ENCODE measurements at places on chromosomes 1 and 21.
A peak's percentile ranks its signal among the peaks of the same experiment; 100 is the strongest.

DNA sequence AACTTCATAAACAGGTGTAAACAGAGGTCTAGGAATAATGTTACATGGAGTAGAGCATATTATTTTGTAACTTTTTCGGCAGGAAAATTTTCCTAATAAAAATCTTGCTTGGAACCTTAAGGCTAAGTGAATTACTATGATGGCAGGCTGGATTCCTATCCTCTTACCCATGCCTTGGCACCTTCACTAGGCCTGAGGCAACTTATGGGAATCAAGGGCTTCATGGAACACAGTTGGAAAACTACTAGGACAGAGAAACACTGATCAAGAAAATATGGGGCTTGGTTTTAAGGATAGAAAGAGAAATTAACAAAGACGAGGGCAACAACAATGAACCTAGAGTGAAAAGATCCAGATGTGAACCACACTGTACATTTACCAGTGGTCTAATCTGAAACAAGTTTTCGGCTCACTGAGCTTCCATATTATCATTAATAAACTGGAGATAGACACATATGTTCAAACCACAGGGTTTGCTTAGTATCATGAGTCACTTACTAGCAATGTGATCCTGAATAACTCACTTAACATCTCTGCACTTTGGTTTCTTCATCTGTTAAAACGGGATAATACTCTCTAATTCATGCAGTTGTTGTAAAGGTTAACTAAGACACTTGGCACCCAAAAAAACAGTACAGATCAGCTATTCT, 68.5 kb downstream of the GPATCH2 start:
- no peak for DNase-seq

DNA sequence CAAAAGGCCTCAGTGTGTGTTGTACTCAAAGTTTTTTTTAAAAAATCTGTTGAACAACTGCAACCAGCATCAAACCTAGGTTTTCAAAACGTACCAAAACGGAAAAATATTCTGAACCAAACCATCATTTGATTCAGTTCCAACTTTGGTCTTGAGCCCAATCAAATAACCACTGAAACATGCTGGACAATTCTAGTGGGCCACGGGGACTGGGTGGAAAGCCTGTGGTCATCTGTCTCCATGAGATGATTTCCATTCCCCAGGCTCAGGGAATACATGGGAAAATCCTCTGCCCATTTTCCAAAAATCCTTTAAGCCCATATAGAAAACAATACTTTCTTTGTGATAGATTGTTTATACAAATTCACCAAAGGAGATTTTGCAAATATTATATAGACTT, 22.5 kb downstream of the ITPKB start:
- no peak for DNase-seq

DNA sequence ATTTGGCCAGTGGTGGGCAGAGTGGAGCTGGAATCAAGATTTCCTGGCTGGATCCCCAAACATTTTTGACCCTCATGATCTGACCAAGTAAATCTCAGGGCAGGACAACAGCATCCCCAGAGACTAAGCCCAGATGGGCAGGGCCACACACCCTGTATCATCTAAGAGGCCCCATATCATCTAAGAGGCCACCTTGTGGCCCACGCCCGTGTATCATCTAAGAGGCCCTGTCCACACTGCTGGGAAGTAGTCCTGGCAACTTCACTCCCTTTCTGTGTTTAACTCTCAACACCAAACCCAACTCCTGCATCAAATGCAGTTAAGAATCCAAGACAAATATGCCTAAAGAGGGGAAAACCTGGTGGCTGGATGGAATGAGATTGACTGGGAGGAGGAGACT, 81.6 kb upstream of the SSX2IP start:
- DNase-seq = no peak

- DNase-seq = no peak
Observed at GRCh38 chr1:920010-920409, 3.7 kb upstream of the SAMD11 start.

GRCh38 chr1:32992489-32993323, 28.1 kb upstream of the RNF19B start:
- DNase-seq = peak; percentile 63

DNA sequence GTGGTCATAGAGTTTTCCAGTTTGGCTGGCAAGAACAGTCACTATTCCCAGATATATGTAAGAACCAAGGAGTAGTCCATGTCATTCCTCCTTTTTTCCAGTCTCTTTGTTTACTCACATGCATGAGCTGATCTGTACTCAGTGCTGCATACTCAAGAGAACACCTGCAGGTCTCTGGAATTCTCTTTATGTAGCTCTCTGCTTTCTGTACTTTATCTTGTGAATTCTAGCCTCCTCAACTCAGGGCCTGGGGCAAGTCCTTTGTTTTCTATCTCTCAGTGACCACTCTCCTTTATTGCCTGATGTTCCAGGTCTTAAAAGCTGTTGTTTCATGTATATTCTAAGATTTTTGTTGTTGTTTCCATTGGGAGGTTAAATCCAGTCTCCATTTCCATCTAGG, 478.9 kb downstream of the DPYD start:
- DNase-seq = no peak

DNA sequence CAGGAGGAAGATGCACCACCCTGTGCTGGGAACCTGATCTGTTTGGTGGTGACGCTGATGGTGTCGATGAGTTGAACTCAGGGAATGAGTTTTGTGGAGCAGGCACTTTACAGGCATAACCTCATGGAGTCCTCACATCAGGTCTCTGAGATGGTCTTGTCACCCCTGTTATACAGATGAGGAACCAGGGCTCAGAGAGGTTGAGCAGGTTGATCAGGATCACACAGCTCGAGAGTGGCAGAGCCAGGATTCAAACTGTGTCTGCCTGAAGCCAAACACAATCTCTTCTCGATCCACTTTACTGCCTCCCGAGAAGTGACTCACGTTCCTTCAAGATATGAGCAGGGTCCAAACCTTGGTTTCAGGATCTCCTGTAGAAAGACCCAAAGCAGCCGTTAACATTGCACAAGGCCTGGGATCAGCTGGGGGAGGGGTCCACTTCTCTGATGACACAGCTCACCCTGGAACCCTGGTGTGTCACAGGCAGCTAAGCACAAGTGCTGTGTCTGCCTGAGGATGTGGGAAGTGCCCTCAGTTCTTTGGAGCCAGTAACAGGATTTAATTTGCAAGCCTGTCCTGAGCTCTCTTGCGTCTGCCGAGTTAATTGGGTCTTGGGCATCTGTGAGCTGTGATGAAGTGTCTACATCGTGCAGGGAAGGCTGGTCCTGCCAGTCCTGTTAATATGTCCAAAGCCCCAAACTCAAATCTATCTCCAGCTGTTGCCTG, 65.4 kb upstream of the STUM start:
- no peak for DNase-seq

- no peak for DNase-seq
Observed at GRCh38 chr1:111879081-111879480, 110.4 kb downstream of the KCND3 start.

- no peak for DNase-seq
Observed at GRCh38 chr1:210344706-210345105, 16.0 kb downstream of the HHAT start.

DNA sequence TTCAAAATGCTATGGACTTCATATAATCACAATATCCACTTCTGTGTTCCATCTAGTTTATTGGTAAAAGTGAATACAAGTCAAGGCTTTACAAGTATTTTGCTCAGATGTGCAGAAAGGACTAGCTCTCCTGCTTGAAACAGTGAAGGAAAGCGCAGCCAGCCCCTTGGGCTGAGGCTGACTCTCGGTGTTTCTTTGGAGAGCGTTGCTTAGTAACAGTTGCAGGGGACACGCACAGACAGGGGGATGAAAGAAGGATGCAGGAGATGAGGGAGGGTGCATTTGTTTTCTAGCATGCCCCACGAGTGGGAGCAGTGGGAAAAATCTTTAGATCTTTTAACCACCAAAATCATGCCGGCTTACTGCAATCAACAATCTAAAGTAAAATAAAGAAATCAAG, 9.1 kb downstream of the PYCR2 start:
- no peak for DNase-seq

GRCh38 chr1:9150582-9151327, 21.9 kb upstream of the GPR157 start:
- DNase-seq = no peak

DNA sequence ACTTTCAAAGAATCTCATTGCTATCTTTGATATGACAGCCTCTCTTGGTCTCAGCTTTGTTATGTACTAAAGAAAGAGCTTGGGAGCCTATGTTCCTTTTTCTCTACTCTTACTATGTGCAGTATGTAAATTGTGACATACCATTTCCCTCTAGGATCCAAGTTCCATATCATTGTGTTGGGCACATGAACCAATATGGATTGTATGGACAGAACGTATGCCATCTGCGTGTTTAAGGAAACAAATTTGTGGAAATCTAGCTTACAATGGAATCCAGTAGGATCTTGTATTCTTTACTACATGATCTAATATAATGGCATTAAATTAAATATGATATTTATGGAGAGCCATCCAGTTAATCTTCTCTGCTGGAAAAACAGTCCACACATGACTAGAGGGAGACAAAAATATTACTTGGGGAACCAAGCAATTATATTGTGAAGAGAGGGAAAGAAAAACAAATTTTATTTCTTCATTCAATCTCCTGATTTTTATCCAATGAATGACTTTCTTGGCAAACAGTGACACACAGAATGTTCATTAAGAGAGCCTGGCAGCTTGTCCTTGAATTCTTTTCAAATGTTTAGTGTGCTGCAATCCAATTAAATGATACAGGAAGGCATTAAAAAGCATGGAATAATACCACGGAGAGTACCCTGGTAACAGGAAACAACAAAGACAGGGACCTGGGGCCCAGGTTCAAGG, 106.5 kb upstream of the DAB1 start:
- DNase-seq = no peak

- no peak for DNase-seq
Observed at GRCh38 chr1:31957701-31958674, 19.8 kb upstream of the PTP4A2 start.

DNA sequence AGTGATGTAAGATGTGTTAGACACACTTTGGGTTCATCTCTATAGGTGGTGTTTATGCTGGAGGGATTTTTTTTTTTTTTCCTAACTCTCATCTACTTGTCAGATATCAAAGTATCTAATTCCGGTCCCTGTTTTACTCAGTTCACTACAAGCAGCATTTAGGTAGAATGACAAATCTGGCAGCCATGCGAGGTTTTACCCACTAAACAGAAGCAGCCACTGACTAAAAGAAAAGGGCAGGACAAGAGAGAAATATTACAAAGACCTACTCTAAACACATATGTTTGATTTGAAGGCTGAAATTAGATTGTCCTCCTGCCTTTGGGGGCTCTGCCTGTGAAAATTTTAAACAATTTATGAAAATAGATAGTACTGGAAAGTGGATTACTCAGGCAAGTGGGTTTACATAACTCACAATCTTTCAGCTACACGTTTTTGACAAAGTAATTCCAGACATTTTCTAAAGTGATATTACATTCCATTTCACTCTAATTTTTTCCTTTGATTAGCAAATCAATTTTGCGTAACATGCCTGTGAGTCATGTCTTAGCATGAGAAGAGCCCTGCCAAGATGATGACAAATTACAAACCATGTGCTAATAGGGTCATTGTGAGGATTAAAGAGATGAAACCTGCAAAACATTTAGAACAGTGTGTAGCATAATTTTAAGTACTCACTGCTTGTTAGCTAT, 172.6 kb downstream of the PLA2G4A start:
- DNase-seq = no peak

- DNase-seq = no peak
Observed at GRCh38 chr1:19466112-19466561, 19.2 kb downstream of the CAPZB start.

- DNase-seq = no peak
Observed at GRCh38 chr1:230814949-230815692, 53.2 kb downstream of the C1orf198 start.

DNA sequence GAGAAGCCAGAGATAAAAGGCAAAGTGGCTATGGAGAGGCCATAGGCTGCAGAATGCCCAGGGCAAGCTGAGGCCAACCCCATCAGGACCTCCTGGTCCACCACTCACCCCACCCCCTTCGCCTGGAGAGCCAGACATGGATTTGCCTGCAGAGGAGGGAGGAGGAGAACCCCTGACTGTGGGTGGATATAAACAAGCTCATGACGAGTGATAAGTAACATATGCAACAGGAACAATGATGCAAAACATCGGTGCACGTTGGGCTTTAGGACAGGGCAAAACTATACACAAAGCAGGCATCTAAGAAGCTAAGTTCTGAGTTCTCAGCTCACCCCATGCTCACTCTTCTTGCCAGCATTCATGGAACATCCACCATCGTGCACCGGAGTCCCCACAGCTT, 150.3 kb downstream of the ETS2 start:
- DNase-seq = no peak

Measured in HuH-7.5 (cell line).